ENCODE measurements at places on chromosomes 2 and 18. TPM values are rescaled to one million over a fixed set of nuclear protein-coding genes. Genes with fewer than 3 reads are reported as not detected.

Gene TMEM247
- not detected for total RNA-seq

- DNase-seq = no peak
Observed at GRCh38 chr2:63189026-63189425, 138.4 kb downstream of the OTX1 start.

DNA sequence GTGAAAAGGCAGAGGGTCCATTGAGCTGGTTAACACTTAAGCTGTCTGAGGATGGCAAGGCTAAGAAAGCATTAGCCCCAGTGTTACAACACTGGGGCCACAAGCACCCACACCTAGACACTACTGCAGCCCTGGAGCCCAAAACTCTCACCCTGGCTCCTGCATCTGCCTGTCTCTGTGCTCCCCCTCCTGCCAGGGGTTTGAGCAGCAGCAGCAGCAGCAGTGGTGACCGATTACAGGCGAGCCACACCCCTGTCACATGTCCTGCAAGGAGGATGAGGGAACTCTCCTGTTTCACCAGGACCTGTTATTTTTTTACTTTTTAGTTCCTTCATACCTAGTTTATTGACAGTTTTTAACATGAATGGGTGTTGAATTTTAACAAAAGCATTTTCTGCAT lies 326.7 kb upstream of the MAP2 start:
- DNase-seq = no peak

DNA sequence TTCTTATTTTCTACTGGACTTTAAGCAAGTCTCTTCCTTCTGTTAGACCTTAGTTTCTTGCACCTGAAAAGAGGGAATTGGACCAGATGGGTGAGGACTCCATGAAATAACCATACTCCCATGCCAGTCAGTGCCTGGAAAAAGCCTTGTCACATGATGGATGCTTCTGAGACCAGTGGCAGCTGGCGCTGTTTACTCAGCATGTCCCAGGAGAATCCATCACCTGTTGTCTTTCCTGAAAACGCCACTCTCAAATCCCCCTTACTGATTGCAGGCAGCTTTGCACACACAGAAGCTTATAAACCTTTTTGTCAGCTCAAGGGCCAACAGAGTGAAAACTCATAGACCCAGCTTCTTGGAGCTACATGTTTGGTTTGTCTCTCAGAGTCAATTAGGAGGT lies 117.6 kb downstream of the POLE4 start:
- no peak for DNase-seq

DNA sequence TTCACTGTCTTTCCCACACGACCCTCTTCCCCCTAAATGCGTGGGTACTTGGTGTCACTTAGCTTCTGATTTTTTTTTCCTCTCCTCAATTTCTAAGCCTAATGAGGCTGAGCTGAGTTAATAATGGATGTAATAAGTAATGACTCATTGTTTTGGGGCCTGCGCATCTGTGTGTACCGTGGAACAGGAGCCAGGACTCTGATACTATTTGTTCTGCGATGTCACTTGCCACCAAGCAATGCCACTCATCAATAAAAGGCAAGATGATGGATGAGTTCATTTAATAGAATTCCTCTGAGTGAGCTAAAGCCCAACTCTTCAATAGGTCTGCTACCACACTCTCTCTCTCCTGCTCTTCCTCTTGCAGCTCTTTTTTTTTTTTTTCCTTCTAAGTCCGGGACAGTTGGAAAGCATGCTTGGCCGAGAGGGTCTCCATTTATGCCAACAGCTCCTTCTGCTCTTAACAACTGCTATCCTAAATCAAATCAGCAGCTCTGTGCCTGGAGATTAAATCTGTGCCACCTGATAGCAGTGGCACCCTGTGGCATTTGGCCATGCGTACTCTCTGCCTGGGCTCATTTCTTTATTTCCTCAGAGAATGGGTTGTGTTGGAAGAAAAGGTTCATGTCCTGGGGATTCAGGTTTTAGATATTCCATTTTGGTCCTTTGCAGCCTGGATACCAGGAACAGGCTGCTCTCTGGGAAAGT lies 1284.2 kb upstream of the PIK3C3 start:
- DNase-seq = no peak

All from activated CD4-positive, alpha-beta memory T cell treated with anti-CD3 and anti-CD28 coated beads, Interleukin-2, amount 10 ng/mL, durations not matched to agents 7 days and 5 days (primary cell).